GM12865 (cell line): ENCODE measurements at places on chromosomes 4 and X.

- DNase-seq, result no peak
These were observed 7.6 kb upstream of the XPNPEP2 start for GRCh38 chrX:129731228-129731627.

DNA sequence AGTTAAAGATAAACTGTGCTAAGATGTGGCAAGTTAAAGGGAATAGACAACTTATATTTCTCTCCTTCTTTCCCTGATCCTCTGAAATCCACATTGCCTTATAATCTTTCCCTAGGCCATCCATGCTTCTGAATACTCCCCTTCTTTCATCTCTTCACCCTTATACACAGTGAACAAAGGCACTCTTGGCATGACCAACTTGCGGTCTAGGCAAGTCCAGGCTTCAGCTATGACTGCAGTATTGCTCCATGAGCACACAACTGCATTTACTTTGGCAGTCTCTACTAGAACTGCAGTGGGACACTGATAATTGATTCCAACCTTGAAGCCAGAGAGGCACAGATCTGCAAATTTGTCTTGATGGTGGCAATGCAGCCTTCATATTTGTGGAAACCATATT is 24.2 kb upstream of the UBA6 start:
- no peak for DNase-seq

- DNase-seq, result no peak
These were observed 137.2 kb downstream of the SMIM20 start for GRCh38 chr4:26051240-26051639.

DNA sequence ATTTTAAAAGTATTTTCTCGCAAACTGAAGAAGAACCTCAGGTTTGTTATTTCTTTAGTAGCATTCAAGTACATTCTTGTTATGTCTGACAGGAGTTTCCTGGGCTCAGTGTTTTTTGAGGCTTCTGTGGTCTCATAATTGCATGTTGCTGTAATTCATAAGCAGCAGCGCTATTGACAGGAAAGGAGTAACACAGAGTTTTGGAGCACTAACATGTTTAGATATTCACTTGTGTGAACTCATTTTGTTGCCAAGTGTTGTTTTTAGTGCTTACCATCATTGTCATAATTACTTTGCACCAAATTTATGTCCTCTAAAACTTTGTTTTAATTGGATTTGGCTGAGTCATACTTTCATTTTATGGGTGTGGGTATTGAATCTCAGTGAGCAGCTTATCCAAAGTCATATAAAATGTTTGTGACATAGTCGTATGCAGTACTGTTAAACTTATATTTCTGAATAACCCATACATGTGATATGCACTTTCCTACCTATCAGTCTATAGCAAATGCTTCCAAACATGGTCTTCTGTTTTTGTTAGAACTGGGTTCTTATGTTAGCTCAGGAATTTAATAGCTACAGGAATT is 358.7 kb upstream of the CTSO start:
- peak; percentile 2 for DNase-seq

- no peak for DNase-seq
These were observed 33.7 kb downstream of the SH3RF1 start for GRCh38 chr4:169236873-169237626.

- no peak for DNase-seq
These were observed 30.0 kb downstream of the C4orf50 start for GRCh38 chr4:5988086-5988845.

GRCh38 chr4:189506080-189506479 is 434.6 kb upstream of the FRG1 start:
- DNase-seq, result no peak

- DNase-seq, result no peak
These were observed 93.4 kb upstream of the RAPGEF2 start for GRCh38 chr4:159009521-159009920.

GRCh38 chr4:58275856-58276255 is 1165.7 kb upstream of the IGFBP7 start:
- DNase-seq, result no peak

DNA sequence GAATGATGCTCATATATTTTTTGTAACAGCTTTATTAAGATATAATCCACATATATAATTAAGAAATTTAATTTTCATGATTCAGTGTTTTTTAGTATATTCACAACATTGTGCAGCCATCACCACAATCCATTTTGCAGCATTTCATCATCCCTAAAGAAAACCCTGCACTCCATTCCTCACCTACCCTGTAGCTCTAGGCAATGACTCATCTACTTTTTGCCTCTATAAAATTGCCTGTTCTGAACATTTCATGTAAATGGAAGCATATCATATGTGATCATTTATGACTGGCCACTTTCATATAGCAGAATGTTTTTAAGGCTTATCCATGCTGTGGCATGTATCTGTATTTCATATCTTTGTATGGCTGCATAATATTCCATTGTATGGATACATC is 339.9 kb downstream of the MAPK10 start:
- no peak for DNase-seq

DNA sequence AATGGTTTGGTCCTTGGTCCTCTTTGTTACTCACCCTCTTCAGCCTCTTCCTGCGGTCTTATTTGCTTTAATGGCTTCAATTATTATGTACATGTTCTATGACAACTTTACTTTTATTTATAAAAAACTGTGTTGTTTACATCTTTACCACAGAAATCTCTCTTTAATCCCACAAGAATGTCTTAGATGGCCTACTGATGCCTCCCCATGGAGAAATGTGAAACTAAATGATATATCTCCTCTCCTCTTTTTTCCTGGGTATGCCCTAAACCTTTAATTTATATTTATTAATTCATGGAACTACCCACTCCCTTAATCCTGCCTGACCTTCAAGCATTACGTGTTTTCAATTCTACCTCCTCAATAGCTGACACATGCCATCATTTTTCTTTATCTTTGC is 573.2 kb downstream of the CENPC start:
- no peak for DNase-seq

DNA sequence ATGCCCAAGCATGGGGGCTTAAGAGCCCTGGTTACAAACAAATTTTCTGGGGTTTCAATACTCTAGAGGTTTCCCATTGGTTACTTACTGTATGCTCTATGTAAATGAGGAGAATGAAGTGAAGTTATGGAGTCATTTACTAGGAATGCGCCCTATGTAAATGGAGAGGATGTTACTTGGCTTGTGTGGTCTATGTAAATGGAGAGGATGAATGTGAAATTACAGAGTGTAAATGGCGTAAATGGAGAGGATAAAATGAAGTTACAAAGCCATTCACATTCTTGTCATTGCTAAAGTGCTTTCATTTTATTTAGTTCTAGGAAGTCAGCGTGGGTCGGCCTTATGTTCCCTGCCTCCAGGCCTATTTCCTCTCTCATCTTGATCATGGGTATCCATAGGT is 810.5 kb upstream of the ADGRL3 start:
- no peak for DNase-seq

DNA sequence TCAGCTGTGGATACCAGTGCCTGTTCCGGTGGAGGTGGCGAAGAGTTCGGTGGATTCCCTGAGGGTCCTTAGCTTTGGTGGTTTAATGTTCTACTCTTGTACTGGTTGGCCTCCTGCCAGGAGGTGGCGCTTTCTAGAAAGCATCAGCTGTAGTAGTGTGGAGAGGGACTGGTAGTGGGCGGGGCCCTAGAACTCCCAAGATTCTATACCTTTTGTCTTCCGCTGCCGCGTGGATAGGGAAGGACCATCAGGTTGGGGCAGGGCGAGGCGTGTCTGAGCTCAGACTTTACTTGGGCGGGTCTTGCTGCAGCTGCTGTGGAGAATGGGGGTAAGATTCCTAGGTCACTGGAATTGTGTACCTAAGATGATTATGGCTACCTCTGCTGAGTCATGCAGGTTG is 390.3 kb downstream of the FAM47A start:
- no peak for DNase-seq

GRCh38 chr4:140136509-140136908 is 17.5 kb downstream of the MAML3 start:
- no peak for DNase-seq

GRCh38 chr4:83782591-83782990 is 246.7 kb downstream of the GPAT3 start:
- no peak for DNase-seq

DNA sequence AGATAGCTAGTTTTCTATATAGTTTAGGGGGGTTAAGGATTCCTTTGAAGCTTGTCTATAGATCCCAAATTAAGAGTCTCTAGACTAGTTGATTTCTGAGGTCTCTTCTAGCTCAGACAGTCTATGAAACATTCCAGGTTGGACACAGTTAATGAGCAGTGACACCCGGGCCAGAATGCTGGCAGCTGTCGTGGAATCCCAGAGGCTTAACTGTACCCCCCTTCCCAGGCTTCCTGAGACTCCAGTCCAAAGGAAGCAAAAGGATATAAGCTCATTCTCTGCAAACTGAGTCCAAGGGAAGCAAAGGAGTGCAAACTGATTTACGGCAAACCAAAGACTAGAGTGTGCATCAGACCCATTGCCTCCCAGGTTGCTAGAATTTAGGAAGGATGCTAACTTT is 62.9 kb downstream of the DCX start:
- DNase-seq, result no peak

- DNase-seq, result peak; percentile 65
These were observed 1.6 kb upstream of the IDUA start for GRCh38 chr4:985123-985830.

DNA sequence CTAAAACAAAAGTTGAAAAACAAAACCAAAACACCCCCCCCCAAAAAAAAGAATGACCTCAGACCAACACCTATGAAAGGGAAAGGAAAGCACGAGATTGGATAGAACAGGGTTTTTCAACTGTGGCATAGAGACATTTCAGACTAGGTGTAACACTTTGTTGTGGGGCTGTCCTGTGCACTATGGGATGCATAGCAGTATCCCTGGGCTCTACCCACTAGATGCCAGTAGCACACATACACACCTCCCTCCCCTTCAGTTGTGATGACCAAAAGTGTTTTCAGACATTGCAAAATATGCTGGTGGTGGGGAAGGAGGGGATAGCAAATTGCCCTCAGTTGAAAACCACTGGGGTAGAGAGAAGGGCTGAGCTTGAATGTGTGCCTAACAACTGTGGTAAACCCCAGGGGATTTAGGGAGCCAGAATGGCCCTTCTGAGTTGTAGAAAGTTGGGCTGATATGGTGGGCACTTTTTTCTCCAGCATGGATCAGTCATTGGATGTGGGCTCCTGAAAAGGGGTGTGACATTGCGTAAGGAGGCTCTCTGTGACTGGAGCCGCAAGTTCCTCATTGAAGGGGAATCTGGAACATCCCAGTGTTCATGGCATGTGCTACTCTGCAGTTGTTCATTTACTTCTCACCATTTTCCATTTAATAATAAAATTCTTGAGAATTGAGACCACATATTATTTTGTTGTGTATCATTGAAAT is 8.8 kb upstream of the GEMIN8 start:
- DNase-seq, result no peak

GRCh38 chrX:5648941-5649568 is 579.6 kb downstream of the NLGN4X start:
- no peak for DNase-seq
